ENCODE measurements at places on chromosomes 2 and 18. TPM values are rescaled to one million over a fixed set of nuclear protein-coding genes. Genes with fewer than 3 reads are reported as not detected.

- no peak overlapping the region for H3K27ac ChIP-seq
- DNase-seq = no peak
- no peaks in the 10 kb centered on the region for H3K36me3 ChIP-seq
- H3K27me3 ChIP-seq = no peaks in the 10 kb centered on the region
- no peak overlapping the region for H3K4me3 ChIP-seq
Observed at GRCh38 chr2:25545899-25546298, 127.5 kb downstream of the DTNB start.

- peaks cover 25% of the 10 kb centered on the region for H3K4me1 ChIP-seq
- peak; percentile 13 for DNase-seq
- no peak overlapping the region for H3K4me3 ChIP-seq
Observed at GRCh38 chr2:32805104-32806095, 141.4 kb upstream of the LTBP1 start.

DNA sequence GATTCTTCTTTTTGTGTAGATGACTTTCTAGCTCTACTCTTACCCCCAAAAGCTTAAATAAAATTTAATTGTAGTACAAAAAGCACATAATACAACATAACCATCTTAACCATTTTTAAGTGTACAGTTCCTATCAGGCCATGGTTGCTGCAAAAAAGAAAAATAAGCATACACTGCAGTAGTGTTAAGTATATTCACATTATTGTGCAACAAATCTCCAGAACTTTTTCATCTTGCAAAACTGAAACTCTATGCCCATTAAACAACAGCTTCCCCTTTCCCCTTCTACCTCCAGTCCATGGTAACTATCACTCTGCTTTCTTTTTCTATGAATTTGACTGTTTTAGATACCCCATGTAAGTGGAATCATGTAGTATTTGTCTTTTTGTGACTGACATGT lies 18.1 kb downstream of the PPM1B start:
- H3K4me1 ChIP-seq = peaks cover 25% of the 10 kb centered on the region
- no peaks in the 10 kb centered on the region for H3K27me3 ChIP-seq
- no peak overlapping the region for H3K27ac ChIP-seq
- peaks cover 4% of the 10 kb centered on the region for H3K36me3 ChIP-seq
- H3K4me3 ChIP-seq = no peak overlapping the region
- no peak for DNase-seq

FSIP2 gene
- total RNA-seq = not detected

SMYD1 gene
- not detected for total RNA-seq

ICA1L gene
- 2.6 TPM for total RNA-seq

PGAP1 gene
- 6.8 TPM for total RNA-seq

ZC3H6 gene
- 3.2 TPM for total RNA-seq

ACTG2 gene
- 0.31 TPM for total RNA-seq

Data from HFFc6 (cell line).